ENCODE measurements at places on chromosomes 7 and 10.

GRCh38 chr7:35599061-35599460 is 95.9 kb downstream of the HERPUD2 start:
- DNase-seq, result no peak

DNA sequence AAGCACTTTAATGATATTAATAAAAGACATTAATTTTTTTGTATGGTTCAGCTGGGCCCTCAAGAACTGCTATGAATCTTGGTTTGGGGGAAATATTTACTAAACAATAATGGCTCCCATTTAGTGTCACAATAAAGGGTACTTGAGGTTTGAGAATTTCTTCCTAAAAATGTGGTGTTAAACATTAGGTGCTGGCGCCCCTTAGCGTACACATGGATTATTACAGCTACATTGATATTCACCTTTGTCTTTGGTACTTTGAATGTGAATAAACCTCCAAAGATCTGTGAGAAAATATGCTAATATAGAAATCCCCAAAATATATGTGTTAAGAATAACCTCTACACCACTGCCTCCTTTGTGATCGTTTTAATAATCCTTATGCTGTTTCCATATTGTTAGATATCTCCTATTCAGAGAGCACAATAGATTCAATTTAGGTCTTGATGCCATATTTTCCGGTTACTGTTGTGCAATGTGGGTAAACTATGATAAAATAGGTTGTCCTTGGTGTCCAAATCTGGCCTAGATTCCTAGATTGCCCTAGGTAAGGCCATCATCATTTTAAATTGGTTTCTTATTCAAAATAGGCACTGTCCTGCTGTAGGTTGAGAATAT is 161.8 kb upstream of the CACNA2D1 start:
- DNase-seq, result no peak

- DNase-seq, result no peak
Observed at GRCh38 chr10:35523670-35524225, 81.4 kb upstream of the GJD4 start.

GRCh38 chr10:103199488-103199887 is 6.4 kb upstream of the NT5C2 start:
- no peak for DNase-seq

GRCh38 chr10:67612577-67613537 is 83.1 kb downstream of the CTNNA3 start:
- DNase-seq, result peak; percentile 59

GRCh38 chr7:50614721-50615518 is 49.7 kb upstream of the DDC start:
- DNase-seq, result no peak

- DNase-seq, result no peak
Observed at GRCh38 chr10:50936335-50936734, 50.9 kb upstream of the A1CF start.
